ENCODE measurements at places on chromosomes 7 and 10. TPM values are rescaled to one million over a fixed set of nuclear protein-coding genes. Genes with fewer than 3 reads are reported as not detected.

TYW1B gene
- 1.6 TPM for total RNA-seq

ZNF25 gene
- 13.8 TPM for total RNA-seq

PTN gene
- 8.3 TPM for total RNA-seq

OLAH gene
- total RNA-seq, result not detected

LIPJ gene
- total RNA-seq, result not detected

RAB19 gene
- total RNA-seq, result not detected

HOXA1 gene
- 0.97 TPM for total RNA-seq

SDHAF3 gene
- total RNA-seq, result 6.3 TPM

PNLIPRP3 gene
- total RNA-seq, result not detected

MARVELD1 gene
- 66.3 TPM for total RNA-seq

ZYX gene
- 148 TPM for total RNA-seq
